Endothelial cell (in vitro differentiated cells): ENCODE measurements at places on chromosomes 2 and 18.

DNA sequence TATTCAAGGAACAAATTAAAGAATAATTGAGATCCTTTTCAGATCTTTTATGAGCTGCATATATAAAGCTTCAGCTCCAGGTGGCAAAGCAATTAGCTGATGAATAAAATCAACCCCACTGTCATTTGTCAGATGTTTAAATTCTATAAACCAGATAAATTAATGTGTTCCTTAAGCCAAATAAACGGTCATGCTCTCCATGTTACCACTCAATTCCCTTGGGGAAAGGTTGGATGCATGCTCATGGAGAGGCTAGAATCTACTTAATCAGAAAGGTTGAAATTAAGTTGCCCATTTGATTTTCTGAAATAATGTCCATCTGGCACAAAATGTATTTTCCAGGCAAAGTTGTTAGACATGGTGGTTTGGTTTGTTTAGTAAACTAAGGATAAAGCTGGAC is 282.5 kb upstream of the SPRED2 start:
- no peak for DNase-seq

DNA sequence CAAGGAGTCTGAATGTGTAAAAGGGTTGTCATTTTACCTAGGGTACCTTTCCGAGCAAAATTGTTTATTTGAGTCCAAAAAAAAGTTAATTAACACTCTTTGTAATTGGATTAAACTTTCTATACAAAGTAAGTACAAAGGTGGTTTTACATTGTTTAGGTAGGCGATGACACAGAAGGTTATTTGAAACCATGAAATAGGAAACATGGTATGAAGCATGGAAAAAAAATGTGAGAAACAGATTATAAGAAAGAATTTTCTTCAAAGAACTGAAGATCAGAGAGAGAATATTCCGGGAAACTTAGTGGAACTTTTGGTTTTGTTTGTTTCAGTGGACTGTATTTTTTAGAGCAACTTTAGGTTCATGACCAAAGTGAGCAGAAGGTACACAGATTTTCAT is 32.7 kb downstream of the CARF start:
- DNase-seq: no peak

DNA sequence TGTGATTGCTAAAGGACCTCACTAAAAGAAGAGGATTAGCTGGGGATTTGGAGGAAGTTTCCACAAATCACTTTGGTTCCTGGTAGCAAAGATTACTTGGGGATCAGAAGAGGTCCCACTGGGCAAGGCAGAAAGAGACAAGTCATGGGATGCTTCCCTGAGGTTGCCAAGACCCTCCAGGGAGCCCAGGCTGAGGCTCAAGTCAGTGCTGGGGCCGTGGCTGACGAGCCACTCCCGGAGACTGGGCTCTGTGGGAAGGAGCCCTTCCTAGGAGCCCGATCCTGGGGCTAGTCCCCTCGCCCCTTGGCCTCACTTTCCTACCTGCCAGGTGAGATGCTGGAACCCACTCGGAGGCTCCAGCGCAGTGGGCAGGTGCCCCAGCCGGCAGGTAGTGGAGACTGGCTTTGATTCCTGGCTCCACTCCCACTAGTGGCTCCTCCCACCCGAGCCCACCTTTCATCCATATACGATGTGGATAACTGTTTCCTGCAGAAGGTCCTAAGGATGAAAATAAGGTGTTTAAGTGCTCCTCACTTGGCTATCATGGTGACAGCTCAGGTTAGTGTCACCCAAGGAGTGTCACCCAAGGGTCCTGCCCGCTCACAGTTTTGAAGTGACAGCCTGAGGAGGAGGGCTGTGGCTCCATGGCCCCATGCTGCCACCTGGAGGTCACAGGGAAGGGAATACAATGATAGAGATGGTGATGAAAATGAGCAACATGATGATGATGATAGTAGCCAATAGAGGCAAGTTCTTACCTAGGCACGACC is 100.5 kb downstream of the CAPN13 start:
- DNase-seq: peak; percentile 72

DNA sequence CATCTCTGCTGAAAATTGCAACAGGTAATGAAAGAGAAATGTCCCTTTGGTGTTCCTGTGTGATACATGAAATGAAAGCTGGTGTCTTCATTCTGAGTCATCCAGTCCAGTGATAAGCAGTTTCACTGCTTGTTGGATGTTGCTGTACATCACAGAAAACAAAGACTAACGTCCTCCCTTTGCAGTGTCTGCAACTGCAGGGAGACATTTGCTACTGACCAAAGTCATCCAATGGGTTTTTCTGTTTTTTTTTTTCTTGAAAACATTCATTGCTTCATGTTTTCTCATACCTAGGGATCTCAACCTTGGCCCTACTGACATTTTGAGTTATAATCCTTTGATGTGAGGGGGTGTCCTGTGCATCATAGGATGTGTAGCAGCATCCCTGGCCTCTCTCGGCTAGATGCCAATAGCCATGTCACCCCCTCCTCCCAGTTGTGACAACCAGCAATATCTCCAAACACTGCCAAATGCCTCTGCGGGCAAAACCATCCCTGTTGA is 63.6 kb upstream of the FZD5 start:
- DNase-seq: no peak

GRCh38 chr2:173956454-173956853 is 8.7 kb downstream of the SP3 start:
- DNase-seq: no peak

GRCh38 chr2:179446476-179447141 is 182.0 kb upstream of the SESTD1 start:
- no peak for DNase-seq

GRCh38 chr2:164722616-164723338 is 101.5 kb upstream of the GRB14 start:
- no peak for DNase-seq

- DNase-seq: no peak
Observed at GRCh38 chr2:180717588-180717987, 262.8 kb upstream of the UBE2E3 start.

DNA sequence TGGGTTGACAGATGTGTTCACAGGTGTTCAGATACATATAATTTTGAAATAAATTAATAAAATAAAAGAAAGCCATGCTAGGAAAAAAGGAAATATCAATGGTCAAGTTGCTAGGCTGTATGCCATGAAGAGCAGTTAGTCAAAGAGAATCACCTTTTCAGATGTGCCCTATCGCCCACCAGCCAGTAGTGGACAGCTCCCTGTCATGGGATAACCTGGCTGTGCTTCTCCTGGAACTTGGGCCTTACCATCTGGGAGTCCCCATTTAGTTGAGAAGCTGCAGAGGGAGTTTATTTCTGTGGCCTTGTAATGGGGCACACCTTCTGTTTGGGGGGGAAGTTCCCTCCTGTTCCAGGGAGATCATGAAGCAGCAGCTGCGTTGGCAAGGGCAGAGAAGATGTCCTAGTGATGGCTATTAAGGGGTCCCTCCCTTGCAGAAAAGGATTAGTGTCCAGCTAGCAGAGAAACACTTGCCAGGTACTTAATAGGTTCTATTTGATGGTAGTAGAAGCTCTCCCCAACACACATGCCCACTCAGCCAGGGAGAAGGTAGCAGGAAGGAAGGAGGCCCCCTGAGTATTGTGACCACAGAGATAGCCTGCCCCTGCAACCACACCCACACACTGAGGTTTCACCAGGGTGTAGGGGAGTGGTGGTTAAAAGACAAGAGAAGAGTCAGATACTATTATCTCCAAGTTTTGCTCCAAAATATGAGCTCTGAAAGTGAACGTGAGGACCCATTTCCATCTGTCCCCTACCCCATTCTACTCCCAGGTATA is 117.7 kb downstream of the B3GNT2 start:
- DNase-seq: no peak

DNA sequence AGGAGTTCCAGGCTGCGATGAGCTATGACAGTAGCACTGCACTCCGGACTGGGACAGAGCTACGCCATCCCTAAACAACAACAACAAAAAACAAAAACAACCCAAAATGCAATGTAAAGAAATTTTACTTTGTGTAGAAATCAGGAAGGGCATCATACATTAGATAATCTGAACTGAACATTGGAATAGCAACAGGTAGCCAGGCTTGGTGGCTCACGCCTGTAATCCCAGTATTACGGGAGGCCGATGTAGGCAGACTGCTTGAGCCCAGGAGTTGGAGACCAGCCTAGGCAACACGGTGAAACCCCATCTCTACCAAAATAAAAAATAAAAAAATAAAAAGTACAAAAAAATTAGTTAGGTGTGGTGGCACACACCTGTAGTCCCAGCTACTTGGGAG is 2.1 kb upstream of the PNO1 start:
- no peak for DNase-seq

GRCh38 chr2:81528852-81529480 is 1224.4 kb upstream of the LRRTM1 start:
- no peak for DNase-seq

GRCh38 chr2:203122317-203122986 is 107.8 kb downstream of the NBEAL1 start:
- no peak for DNase-seq

GRCh38 chr2:171531291-171531690 is 9.0 kb downstream of the CYBRD1 start:
- no peak for DNase-seq

GRCh38 chr18:2114765-2115164 is 456.5 kb downstream of the METTL4 start:
- no peak for DNase-seq

- no peak for DNase-seq
Observed at GRCh38 chr2:38260972-38261371, 116.1 kb downstream of the ATL2 start.

DNA sequence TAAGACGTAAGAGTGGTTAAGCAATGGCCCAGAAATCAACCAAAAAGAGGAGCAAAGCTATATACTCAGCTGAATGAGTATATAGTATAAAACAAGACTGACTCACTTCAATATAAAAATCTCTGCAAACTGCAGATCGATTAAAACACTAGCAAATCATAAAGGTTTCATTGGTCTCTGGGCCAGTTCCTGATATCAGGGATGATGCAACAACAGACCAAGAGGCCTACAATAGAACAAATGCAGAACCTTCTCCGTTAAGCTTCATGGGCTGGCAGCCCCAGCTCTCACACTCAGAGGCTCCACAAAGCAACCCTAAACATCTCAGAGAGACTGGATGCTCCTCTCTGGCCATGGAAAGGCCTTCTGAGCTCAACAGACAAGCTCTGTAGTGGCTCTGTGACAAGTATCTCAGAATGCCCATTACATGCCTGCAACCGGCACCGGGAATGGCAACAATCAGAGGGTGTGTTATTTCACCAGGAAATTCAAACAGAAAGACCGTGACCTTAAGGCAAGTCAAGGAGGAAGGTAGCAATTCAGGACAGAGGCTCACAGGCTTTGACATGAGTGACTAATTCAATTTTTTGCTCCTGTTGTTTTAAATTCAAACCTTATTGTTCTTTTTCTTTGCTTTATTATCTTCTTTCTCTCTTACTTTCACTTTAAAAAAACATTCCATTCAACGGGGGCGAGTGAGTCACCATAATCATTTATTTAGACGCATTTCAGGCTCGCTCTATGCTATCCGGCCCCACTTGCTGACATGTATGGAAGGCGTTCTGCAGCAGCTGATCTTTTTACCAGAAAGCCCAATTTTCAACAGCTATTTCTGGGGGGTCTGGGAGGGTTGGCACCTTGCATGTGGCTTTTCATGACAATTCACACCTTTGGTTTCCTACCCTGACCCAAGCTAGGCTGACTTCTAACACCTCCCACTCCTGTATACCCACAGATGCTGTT is 15.1 kb downstream of the CYRIA start:
- no peak for DNase-seq

DNA sequence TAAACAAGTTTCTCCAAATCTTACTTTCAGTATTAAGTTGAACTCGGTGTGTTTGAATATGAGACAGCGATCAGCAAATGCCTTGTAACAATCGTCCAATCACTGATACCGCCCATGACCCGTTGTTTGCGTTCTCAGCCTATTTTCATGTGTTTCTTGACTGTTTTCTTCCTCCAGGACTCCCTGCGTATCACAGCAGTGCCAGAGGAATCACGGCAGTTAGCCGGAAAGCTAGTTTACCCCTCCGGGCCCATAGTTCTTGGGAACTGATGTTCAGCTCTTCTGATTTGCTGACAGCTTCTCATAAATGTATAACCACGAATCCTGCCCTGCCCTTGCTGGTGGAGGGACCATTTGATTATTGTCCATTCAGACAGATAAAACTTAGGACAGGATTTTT is 42.2 kb upstream of the TPO start:
- DNase-seq: no peak

DNA sequence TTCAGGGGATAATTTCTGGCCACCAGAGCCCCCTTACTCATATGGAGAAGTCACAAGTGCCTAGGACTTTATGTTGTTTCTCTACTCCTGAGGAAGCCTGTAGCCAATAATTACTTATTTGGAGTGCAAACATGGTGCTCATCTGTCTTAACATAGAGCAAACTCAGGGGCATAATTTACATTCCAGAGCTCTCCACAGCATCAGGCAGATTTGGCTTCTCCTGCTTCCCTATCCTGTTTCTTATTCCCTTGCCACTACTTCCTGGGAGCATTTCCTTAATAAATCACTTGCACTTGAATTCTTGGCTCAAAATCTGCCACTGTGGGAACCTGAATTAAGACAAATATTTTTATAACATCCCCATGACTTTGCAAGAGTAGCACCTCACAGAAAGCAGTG is 960.9 kb downstream of the SOCS6 start:
- no peak for DNase-seq

DNA sequence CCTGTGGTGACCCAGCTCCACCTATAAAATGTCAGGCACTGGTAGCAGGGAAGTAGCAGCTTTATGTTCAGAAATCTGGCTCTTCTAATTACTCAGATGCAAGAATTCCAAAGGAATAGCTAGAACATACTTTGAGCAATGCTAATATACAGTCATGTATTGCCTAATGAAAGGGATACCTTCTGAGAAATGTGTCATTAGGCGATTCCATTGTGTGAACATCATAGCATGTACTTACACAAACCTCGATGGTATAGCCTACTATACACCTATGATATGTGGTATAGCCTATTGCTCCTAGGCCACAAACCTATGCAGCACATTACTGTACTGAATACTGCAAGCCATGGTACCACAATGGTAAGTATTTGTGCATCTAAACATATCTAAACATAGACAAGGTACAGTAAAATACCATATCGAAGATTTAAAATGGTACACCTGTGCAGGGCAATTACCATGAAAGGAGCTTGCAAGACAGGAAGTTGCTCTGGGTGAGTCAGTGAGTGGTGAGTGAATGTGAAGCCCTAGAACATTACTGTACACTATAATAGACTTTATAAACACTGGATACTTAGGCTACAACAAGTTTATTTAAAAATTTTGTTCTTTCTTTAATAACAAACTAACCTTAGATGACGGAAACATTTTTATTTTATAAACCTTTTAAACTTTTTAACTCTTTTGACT is 50.3 kb upstream of the ETAA1 start:
- no peak for DNase-seq

GRCh38 chr18:12659904-12660605 is 2.1 kb upstream of the SPIRE1 start:
- DNase-seq: peak; percentile 41

- no peak for DNase-seq
Observed at GRCh38 chr2:99845296-99845695, 297.1 kb downstream of the AFF3 start.
